ENCODE measurements at places on chromosomes 16 and 17.

GRCh38 chr17:28896884-28897768 lies at the start of gene FLOT2:
TSS of gene FLOT2 (minus strand) at chr17:28897733. CDS start at chr17:28897574, 159 bp downstream.
- peak; percentile 91 for DNase-seq

DNA sequence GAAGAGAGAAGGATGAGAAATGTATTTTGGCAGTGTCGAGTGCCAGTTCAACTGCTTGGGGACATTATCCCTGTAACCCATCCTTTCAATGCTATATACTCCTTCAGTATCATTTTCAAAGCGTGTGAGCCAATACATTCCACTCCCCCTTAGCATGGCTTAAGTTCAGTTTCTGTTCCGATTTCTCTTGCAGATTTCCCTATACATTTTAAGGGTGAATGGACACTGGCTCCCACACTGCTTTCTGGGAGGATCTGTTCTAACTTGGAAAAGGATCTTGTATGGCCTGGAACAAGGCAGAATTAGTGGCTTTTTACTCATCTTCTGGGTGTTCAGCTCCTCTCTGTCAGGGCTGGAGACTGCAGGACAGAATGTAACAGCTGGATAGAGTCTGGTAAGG lies 333.8 kb downstream of the HAPSTR1 start:
- no peak for DNase-seq

- no peak for DNase-seq
Measured at GRCh38 chr17:80095038-80095843, 6.1 kb upstream of the GAA start.

DNA sequence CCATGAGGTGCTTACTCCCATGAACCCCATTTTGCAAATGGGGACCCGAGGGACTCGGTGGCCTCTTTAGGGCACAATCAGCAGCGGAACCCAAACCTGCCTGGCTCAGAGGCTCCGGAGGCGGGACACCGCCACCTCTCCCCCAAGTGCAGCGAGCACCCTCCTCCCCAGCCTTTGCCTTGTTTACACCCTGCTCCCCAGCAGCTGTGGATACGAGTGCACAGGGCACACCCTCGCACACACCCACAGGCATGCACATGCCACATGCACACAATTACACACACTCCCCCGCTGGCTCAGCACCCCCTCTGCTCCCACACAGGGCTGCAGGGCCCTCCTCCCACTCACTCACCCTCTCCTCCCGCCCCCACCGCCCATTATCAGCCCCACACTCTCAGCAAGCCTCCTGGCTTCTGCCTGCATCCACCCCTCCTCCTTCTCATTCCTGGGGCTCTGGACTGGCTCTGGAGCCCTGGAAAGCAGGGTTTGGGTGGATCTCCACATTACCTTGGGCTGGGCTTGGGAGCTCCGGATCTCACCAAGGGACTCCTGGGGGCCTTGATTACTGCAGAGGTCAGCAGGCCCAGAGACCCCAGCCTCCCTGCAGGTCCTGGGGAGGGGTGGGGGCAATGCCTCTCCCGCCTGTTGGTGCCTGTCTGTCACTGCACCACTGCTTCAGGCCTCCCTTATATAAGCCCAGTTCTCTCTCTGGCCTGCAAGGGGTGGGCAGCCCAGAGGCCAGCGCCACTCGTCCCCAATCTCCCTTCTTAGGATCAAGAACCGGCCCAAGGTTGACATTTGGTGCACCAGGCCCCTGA lies 6.4 kb downstream of the PDK2 start:
- no peak for DNase-seq

- DNase-seq, result no peak
Measured at GRCh38 chr17:14779241-14779640, 478.4 kb downstream of the HS3ST3B1 start.

- DNase-seq, result no peak
Measured at GRCh38 chr16:85636234-85636812, 23.2 kb downstream of the GSE1 start.
